Hair follicular keratinocyte (primary cell): ENCODE measurements at places on chromosomes 12 and 14. TPM values are rescaled to one million over a fixed set of nuclear protein-coding genes. Genes with fewer than 3 reads are reported as not detected.

Gene LRFN5
- total RNA-seq = not detected in 2 replicates

Gene ANKS1B
- not detected in 2 replicates for total RNA-seq

Gene SLC25A47
- not detected in 2 replicates for total RNA-seq

Gene PELI2
- 0.04 and 0.08 TPM in 2 replicates for total RNA-seq

Gene TBC1D30
- total RNA-seq = 0.30 and 0.39 TPM in 2 replicates

Gene C12orf42
- total RNA-seq = not detected in 2 replicates

Gene EML5
- 0.16 and 0.72 TPM in 2 replicates for total RNA-seq

Gene SRRM4
- not detected in 2 replicates for total RNA-seq

Gene ALG10
- 5.3 and 7.2 TPM in 2 replicates for total RNA-seq

Gene LBHD2
- total RNA-seq = not detected in 2 replicates

Gene STAT2
- 40.0 and 64.2 TPM in 2 replicates for total RNA-seq

Gene SPRING1
- 25.9 and 27.6 TPM in 2 replicates for total RNA-seq

Gene PLEKHG7
- not detected in 2 replicates for total RNA-seq

Gene RPL10L
- total RNA-seq = not detected in 2 replicates

Gene RBM19
- total RNA-seq = 12.9 and 21.8 TPM in 2 replicates

Gene LPAR5
- 15.7 and 17.6 TPM in 2 replicates for total RNA-seq

Gene RDH16
- 0.16 TPM in 1 of 2 replicates, not detected in the other for total RNA-seq

Gene CKAP4
- 175 and 223 TPM in 2 replicates for total RNA-seq

Gene LAG3
- 0.08 TPM in 1 of 2 replicates, not detected in the other for total RNA-seq

Gene KCNC2
- total RNA-seq = not detected in 2 replicates

Gene LRRC10
- not detected in 2 replicates for total RNA-seq

Gene ARHGEF40
- total RNA-seq = 6.4 and 13.7 TPM in 2 replicates
